Kidney (tissue), 22 donors: ENCODE measurements at places on chromosomes 6 and 20.

DNA sequence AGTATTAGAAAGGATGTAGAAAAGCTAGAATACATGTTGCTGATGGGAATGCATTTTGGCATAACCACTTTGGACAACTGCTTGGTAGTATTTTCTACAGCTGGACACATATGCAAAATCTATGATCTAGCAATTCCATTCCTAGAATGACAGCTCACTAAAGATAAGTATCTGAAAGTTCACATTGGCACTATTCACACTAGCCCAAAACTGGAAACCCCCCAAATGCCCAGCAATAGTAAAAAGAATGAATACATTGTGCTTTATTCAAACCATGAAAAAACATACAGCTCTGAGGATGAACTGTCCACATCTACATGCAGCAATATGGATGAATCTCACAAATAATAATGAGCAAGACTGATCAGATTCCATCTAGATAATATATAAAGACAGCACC lies 79.0 kb downstream of the PPP1R3G start:
- DNase-seq: no peak

GRCh38 chr20:46826343-46826984 lies 68.2 kb upstream of the EYA2 start:
- no peak for DNase-seq

DNA sequence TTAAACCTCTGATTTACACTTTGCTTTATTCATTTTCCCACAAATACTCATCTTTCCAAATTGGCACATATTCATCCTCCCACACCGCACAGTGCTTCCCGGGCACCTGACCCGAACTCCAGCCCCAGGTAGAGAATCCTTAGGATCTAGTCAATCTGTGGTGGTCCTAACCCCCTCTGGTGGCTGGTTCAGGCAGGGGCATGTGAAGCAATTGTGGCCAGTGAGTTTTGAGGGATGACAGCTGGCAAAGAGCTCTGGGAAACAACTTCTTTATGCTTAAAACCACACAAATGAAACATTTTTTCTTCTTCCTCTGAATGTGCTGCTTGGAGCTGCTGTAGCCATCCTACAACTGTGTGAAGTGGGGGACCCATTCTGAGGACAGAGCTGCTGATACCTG lies 54.7 kb downstream of the ELOVL5 start:
- DNase-seq: peak; percentile 49

GRCh38 chr20:21622097-21622857 lies 83.2 kb upstream of the PAX1 start:
- DNase-seq: no peak

DNA sequence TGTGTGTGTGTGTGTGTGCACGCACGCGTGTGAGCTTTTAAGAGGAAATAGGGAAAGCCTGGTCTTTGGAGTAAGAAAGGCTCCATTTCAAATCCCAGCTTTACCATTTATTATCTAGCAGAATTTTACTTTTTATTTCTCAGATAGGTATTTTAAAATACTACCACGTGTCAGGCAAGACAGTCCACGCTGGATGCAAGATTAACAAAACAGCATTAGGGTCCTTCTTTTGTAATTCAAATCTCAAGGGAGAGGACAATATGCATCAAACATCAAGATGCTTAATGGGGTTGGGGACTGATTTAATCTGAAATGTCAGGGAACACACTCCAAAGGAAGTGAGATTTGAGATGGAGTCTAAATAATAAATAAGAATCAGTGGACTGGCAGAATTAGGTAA lies 768.8 kb downstream of the PHF3 start:
- DNase-seq: no peak

DNA sequence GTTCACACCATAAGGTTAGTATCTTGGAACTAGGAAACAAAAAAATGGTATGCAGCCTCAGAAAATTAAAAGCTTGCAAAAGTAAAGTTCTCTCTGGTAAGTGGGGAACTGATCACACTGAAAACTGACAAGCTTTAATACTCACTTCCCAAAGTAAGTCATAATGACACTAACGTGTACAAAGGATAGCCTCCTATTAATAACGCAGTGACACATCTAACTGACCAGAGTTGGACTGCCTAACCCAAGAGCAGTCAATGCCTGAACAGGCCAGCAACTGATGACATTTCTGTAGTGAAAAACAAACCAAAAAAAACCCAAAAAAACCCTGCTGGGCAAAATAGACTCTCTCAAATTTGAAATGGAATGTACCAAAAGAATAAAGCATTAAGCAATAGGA lies 30.7 kb downstream of the CHD6 start:
- DNase-seq: no peak

GRCh38 chr6:35508027-35508426 lies 4.7 kb downstream of the TULP1 start:
- DNase-seq: no peak

DNA sequence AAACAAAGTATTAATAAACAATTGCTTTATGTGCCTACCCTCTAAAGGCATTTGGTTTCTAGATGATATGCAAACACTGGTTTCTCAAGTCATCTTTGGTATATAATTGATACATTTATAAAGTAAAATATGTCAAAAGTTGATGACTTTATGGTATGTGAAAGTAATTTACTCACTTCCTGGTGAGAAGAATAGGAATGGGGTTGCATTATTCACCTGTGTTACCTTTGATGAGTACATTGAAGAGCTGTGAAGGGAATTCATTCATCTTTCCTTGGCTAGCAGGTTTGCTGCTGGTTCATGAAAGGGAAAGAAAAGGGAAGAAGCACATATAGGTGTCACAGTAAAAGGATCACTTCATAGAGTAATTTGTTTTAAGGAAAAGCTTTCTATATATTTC lies 20.4 kb downstream of the RNF217 start:
- no peak for DNase-seq

DNA sequence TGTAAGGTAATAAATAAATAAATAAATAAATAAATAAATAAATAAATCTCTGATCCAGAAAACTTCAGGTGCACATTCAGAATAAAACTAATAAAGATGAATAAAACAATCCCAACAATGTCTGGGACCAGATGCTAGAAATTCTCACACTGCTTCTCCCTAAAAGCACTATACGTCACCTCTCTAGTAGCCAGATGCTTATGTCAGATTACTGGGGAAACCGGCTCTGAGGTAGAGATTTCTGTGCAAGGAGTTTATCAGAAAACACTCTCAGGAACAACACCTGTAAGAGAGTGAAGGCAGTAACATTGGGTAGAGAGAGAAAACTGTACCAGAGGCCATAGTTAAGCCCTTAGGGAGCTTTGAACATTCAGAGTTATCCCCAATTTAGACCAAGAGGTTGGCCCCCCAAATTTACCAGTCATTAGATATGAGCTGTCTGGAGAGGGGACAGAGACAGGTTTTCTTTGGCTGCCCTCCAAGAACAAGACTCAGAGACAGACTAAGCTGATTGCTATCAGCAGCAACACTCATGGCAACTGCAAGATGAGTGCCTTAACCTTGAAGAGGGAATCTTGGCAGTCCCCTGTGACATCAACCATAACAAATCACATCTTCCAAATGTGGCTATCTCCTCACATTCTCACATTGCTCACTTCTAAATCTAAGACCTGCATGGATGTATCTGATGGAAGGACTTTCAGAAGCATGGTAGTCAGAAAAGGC lies 151.2 kb upstream of the BMP5 start:
- DNase-seq: no peak

- no peak for DNase-seq
Observed at GRCh38 chr20:14589383-14589782, 252.0 kb upstream of the FLRT3 start.

DNA sequence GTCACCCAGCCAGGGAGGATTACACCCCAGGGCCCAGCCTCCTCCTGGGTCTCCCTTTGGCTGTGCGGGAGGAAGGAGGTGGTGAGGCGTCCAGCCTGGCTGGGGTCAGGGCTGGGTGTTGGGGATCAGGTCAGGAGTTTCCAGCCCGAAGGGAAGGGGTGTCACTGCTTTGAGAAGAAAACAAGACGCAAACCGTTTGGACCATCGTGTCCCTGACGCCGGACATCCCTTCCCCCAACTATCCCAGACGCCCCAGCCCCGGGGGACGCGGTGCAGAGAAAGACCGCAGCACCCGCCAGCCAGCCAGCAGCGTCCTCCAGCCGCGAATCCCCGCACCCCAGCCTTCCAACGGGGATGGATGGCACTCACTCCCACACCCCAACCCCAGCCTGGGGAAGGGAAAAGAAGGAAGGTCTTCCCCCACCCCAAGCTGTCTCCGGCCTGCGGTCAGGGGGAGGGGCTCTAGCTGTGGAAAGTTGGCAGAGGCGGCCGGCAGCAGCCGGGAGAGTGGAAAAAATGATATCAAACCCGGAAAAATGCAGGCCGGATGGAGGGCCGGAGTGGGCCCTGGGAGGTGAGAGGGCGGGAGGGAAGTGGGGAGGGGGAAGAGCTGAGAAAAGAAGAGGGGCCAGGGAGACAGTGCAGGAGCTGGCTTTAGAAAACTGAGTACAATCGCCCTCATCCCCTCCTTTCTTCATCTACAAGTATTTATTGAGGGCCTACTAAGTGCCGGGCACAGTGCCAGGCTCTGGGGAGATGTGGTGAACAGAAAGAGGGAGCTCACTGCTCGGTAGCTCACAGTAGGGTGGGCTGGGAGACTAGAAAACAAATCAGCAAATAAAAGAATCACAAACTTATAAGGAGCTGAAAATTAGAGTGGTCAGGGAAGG lies 10.6 kb downstream of the REM1 start:
- DNase-seq: peak; percentile 55

GRCh38 chr20:36606158-36607066 lies 833 bp downstream of the RAB5IF start:
- no peak for DNase-seq

DNA sequence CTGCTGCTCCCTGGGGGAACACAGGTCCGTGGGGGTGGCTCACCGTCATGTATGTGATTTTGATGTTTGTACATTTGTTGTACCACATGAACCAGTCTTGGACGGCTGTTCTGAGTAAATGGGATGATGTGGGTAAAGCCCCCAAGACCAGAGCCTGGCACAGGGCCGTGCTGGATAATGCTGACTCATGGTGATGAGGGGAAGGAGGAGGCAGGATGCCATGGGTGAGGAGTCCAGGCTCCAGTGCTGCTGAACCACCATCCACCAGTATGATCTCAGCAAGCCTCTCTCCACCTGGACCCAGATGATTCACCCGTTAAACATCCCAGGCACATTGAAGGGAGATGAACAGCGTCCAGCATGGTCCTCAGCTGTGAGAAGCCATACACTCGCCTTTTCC lies 9.6 kb upstream of the APCDD1L start:
- DNase-seq: no peak
